Activated CD4-positive, alpha-beta T cell treated with anti-CD3 and anti-CD28 coated beads, Interleukin-10, Interleukin-2, amounts not matched to agents 100 ng/mL and 50 ng/mL, durations not matched to agents 16 hours and 8 hours (primary cell): ENCODE measurements at places on chromosomes 6 and 20.
A peak's percentile ranks its signal among the peaks of the same experiment; 100 is the strongest.

DNA sequence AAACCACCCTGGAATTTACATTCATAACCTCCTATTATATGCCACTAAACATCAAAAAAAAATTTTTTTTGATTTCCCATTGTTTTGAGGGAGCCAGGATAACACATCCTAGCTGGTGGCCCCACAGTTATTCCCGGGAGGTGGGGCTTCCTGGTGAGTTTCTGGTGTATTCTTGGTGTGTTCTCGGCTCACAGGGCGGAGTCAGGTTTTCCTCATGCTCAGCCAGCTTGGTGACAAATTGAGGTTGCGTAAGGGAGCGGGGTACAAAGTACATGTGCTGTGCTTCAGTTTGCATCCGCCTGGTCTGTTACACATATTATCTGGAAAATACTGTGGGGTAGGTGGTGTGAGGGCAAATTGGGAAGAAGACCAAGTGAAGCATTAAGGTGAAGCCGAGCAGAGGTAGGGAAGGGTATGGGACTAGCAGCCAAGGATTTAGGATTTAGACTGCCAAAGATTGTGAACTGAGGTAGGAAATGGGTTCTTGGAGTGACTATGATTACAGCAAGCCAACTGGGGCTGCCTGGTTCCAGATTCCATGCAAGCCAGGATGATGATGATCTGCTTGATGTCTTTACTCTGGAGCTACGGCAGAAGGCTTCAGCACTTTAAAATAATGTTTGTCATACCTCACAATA is 46.2 kb upstream of the EEF1A1 start:
- DNase-seq = no peak

DNA sequence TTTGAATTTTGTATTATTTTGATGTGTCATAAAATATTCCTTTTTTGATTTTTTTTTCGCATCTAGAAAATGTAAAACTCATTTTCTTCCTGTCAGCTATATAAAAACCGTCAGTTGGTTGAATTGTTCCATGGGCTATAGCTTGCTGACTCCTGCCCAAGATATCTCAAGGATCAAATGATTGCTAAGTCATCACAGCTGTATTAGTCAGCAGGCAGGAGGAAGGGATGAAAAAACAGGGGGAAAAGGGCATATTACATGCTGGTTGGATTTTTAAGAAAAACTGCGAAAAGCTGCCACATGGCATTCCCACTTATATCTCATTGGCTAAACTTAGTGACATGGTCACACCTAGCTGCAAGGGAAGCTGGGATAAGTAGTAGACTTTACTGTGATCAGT is 569.9 kb downstream of the BCKDHB start:
- no peak for DNase-seq

DNA sequence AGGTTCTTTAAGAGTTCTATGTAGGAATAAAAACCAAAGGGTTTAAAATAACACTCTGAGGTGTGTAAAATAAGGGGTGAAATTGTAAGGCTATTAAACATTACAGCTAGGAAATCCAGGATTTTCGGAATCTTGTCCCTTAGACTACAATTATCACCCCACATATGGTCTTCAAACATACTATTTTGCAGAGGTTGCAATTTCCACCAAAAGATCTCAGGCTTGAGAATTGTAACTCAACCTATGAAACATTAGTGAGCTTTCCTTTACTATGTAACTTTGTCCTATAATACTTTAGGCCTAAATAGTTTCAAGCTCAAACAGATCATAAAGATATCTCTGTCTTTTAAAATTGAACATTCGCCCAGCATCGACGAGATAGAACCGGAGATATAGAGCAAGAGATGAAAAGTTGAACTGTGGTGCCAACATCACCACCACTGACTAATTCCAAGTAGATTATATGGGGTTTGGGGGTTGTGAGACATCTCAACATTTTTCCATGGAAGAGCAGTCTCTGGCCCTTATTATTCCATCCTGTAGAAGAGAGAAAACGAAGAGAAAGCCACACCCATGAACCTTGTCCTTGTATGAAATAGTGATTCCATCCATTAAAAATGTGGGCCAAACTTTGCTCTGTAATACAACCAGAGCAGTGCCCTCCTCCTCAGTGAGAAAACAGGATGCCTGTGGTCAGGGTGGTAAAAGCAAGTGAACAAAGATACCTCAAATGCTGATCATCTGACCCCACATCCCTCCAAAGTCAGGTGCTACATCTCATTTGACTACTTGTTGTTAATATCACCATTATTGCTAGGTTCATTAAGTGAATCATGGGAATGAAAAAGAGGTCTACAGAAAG is 284.5 kb upstream of the GJE1 start:
- peak; percentile 38 for DNase-seq

- no peak for DNase-seq
Measured at GRCh38 chr6:25883536-25883935, 9.5 kb upstream of the SLC17A3 start.
